ENCODE measurements at places on chromosomes 16 and 17.
A peak's percentile ranks its signal among the peaks of the same experiment; 100 is the strongest.

GRCh38 chr16:11202260-11203091, 53.5 kb downstream of the SOCS1 start:
- DNase-seq = peak; percentile 38

DNA sequence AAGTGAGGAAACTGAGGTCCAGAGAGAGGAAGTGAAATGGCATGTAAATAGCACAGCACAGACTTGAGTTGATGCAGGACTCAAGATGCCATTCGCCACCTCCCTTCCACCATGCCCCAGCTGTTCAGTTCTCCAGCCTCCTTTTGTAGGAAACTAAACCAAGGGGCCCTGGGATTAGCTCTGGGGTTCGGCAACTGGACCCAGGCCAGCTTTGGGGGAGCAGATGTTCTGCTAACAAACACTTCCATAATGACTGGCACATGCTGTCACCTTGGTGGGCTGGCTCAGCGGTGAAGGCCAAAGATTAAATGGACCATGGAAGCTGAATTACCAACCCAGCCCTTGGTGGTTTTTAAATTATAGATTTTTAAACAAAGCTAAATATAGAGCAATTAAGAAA, 77.0 kb downstream of the IRX6 start:
- no peak for DNase-seq

DNA sequence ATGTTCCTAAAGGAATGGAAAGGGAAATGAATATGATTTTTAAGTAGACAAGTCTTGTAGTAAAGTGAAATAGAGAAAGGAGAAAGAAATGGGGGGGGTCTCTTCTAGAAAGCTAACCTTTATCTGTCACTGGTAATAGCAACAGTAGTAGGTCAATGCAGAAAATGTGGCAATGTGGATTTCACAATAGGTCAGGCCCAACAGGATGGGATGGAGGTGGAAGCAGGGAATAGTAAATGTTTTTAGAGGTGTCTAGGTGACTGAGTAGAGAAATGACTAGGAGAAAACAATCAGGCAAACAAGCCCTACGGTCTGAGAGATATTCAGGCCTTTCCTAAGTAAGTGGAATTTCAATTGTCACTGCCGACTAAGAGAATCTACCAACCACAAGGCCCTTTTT, 6.0 kb upstream of the RSKR start:
- DNase-seq = no peak

DNA sequence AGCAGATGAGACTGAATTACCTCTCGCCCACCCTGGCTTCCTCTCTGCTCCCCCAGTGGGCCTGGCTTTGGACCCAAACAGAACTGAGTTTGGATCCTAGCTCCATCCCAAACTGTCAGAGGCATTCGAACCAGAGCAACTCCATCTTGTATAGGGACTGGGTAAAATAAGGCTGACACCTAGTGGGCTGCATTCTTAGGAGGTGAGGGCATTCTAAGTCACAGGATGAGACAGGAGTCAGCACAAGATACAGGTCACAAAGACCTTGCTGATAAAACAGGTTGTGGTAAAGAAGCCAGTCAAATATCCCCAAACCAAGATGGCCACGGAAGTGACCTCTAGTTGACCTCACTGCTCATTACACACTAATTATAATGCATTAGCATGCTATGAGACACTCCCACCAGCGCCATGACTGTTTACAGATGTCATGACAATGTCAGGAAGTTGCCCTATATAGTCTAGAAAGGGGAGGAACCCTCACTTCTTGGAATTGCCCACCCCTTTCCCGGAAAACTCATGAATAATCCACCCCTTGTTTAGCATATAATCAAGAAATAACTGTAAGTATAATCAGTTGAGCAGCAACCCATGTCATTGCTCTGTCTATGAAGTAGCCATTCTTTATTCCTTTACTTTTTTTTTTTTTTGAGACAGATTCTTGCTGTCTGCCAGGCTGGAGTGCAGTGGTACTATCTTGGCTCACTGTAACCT, 44.4 kb downstream of the LYRM1 start:
- no peak for DNase-seq

DNA sequence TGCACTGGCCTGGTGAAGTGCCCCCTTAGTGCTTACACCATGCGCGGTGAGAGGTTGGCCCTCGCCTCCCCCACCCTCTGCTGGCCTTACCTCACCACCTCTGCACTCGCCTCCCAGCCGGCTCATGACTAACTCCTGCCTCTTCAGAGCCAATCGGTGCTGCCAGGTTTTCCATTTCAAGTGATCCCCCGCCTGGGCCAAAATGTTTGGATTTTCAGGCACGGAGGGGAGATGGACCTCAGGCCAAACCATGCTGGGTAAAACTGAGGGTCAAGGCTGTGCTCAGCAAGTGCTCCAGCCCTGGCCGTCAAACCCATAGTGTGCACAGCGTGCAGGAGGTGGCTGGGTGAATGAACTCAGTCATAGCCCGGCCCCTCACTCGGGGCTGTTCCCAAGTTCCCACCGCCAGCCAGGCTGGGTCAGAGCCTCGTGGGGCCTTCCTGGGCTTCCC, 175.4 kb downstream of the SEC14L1 start:
- DNase-seq = peak; percentile 17

Measured in glutamatergic neuron (in vitro differentiated cells).